ENCODE measurements at places on chromosomes 11 and 22. TPM values are rescaled to one million over a fixed set of nuclear protein-coding genes. Genes with fewer than 3 reads are reported as not detected.

The DDI1 gene
- not detected for total RNA-seq

The BAIAP2L2 gene
- 0.18 TPM for total RNA-seq

- DNase-seq: no peak
- no peaks in the 10 kb centered on the region for H3K27me3 ChIP-seq
- no peaks in the 10 kb centered on the region for H3K4me1 ChIP-seq
- no peak overlapping the region for H3K27ac ChIP-seq
- no peak overlapping the region for H3K4me3 ChIP-seq
Observed at GRCh38 chr11:37574361-37574760, 976.3 kb upstream of the RAG2 start.

The CHRM1 gene
- not detected for total RNA-seq

The A4GALT gene
- total RNA-seq: 6.9 TPM

The C11orf42 gene
- not detected for total RNA-seq

GRCh38 chr11:34150494-34151151 is 45.2 kb downstream of the NAT10 start:
- H3K27me3 ChIP-seq: no peaks in the 10 kb centered on the region
- no peak for DNase-seq
- H3K4me1 ChIP-seq: peaks cover 33% of the 10 kb centered on the region
- H3K27ac ChIP-seq: no peak overlapping the region
- no peak overlapping the region for H3K4me3 ChIP-seq
- peaks cover 15% of the 10 kb centered on the region for H3K36me3 ChIP-seq

DNA sequence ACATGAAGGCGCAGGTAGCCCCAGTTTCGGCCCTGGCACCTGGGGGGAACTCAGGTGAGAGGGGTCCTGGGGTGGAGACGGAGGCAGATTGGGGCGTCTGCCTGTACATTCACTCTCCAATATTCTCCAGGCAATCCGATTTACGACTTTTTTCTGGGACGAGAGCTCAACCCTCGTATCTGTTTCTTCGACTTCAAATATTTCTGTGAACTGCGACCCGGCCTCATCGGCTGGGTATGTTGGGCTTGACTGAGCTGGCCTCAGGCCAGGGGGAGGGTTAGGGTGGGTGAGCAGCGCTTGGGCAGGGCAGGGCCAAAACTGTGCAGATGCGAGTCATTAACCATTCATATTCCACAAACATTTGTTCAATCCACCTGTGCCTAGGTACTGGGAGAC is 1.7 kb downstream of the TM7SF2 start:
- H3K36me3 ChIP-seq: no peaks in the 10 kb centered on the region
- no peak for DNase-seq
- H3K4me3 ChIP-seq: peak overlapping the region; percentile 72
- H3K4me1 ChIP-seq: peaks cover 30% of the 10 kb centered on the region
- no peaks in the 10 kb centered on the region for H3K27me3 ChIP-seq

DNA sequence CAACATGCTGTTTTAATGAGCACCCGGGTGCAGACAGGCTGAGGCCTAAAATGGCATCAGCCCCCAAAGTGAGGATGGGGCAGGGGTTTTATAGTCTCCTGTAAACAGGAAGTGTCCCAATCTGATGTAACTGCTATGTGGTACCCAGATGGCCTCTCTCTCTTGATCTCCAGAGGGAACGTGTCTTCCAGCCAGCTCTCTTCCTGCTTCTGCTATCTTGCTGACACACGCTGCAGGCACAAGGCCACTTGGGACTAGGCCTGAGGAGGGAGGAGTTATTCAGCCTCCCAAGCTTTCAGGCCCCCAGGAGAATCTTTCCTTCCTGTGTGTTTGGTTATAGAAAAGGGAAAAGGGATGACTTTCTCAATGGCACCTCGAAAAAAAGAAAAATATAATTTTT is 11.4 kb upstream of the VSTM5 start:
- no peaks in the 10 kb centered on the region for H3K4me1 ChIP-seq
- H3K27ac ChIP-seq: no peak overlapping the region
- H3K36me3 ChIP-seq: no peaks in the 10 kb centered on the region

DNA sequence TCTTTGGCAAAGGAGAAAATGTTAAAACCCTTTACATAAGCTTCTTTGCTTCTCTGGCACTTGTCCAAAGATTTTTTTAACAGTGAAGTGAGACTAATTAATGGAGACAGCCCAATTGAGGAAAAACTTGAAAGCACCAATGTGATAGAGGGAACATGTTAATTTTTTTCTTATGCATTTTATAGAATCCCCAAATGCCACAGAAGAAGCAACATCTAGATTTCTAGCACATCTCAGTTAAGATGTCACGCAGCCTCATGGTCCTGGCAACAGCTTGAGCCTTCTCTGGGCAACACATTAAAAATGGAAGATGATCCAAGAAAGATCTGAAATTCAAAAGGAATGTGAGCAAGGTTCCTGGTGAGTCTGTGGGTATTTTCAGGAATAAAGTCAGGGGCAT is 48.5 kb downstream of the PACSIN2 start:
- no peaks in the 10 kb centered on the region for H3K36me3 ChIP-seq
- no peaks in the 10 kb centered on the region for H3K27me3 ChIP-seq
- H3K4me1 ChIP-seq: peaks cover 18% of the 10 kb centered on the region
- no peak for DNase-seq
- no peak overlapping the region for H3K4me3 ChIP-seq
- no peak overlapping the region for H3K27ac ChIP-seq

DNA sequence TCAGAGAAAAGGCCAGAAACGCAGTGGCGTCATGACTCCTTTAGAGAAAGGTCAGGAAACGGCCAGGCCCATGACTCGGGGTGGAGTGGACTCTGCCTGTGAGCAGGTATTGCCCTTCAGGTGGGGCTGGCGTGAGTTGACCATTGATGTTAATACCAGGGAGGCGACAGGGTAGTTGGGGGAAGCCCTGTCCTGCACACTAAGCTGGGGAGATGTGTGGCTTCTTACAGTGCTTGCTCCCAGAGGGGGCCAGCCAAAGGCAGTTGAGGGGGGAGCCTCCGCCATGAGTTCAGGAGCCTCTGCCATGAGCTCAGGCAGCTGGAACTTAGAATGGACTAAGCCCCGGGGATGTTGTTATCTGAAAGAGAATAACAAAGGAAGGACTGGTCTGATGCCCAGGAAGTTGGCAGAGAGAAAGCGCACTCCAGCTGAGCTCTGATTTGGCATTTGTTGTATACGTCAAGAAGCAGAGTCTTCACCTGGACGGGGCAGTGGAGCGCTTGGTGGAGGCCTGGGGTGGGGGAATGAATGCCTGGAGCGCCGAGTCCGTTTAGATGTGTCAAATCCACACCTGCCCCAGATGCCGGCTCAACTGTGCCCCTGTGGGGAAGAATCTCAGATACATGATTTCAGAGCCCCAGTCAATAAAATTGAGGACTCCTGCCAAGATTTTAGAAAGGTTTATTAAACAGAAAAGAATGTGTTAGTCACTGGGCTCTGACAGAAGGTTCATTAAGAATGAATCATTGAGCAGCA is 222.5 kb downstream of the TBC1D22A start:
- DNase-seq: no peak
- no peak overlapping the region for H3K27ac ChIP-seq
- no peaks in the 10 kb centered on the region for H3K4me1 ChIP-seq
- no peaks in the 10 kb centered on the region for H3K27me3 ChIP-seq

DNA sequence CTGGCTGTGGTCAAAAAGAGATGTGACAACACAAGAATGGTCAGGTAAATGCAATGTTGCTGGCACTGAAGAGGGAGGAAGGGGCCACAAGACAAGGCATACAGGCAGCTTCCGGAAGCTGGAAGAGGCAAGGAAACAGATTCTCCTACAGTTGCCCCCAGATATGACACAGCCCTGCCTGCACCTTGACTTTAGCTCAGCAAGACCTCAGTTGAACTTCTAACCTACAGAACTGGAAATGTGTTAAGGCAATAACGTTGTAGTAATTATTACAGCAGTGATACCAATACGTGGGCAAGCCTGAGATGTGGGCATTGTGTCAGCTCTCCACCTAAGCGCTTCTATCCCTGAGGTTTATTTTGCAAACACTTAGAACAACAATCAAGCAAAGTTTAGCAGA is 4.2 kb upstream of the KIAA0930 start:
- H3K27me3 ChIP-seq: no peaks in the 10 kb centered on the region
- no peak overlapping the region for H3K27ac ChIP-seq
- peaks cover 9% of the 10 kb centered on the region for H3K4me1 ChIP-seq
- no peak for DNase-seq
- no peak overlapping the region for H3K4me3 ChIP-seq

DNA sequence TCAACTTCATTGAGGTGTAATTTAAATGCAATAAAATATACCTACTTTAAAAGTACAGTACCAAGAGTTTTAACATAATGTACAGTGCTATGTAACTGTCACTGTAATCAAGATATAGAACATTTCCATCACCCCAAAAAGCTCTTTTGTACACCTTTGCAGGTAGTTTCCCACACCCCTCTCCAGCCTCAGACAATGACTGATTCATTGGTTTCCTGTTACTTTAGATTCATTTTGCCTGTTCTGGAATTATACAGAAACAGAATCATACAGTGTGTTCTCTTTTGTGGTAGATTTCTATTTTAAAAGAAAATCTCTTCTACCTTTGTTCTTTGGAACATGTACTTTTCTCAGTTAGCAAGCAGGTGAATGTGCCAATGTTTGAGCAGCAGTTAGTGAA is 38.2 kb downstream of the SHISA8 start:
- DNase-seq: no peak
- H3K4me1 ChIP-seq: no peaks in the 10 kb centered on the region
- no peak overlapping the region for H3K27ac ChIP-seq
- no peak overlapping the region for H3K4me3 ChIP-seq

DNA sequence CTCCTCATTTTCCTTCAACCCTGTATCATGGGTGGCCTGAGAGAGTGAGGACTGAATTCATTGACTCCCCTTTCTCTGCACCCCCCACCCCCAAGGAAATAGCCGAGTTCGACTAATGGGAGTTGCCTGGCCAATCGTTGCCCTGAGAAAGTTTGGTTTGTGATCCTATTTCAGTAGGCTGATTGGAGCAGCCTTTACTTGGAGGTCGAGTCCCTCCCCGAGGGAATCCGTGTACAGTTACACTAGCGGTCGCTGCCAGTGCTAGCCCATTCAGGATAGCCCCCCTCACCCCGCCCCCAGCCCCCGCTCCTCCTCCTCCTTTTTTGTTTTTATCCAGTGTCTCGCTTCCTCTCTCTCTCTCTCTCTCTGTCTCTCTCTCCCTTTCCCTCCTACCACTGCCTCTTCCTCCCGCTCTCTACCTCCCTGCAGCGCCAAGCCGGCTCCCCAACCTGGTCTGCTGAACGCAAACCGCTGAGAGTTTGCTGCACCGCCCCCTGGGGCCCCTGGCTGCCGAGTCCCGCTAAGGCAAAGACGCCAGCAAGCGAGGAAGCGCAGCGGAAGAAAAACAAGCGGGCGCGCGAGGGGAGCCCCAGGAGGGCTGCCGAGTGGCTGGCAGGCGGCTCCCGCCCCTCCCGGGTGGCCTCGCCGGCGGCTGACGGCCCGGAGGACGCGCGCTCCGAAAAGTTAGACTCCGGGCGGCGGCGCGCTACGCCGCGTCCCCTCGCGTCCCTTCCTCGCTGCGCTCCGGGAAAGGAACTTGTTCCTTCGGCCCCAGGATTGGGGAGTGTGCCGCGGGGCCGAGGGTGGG is at the start of gene GRAMD1B:
Gene GRAMD1B (plus strand): TSS at position 357 of the 808 bp plus-strand sequence. CDS start 524 bp downstream, outside the sequence.
- no peak for DNase-seq
- peaks cover 30% of the 10 kb centered on the region for H3K27me3 ChIP-seq
- no peaks in the 10 kb centered on the region for H3K36me3 ChIP-seq
- peak within 1 kb of the TSS; percentile 36 for H3K4me3 ChIP-seq
- no peaks in the 10 kb centered on the region for H3K4me1 ChIP-seq
- H3K27ac ChIP-seq: no peak within 1 kb of the TSS

DNA sequence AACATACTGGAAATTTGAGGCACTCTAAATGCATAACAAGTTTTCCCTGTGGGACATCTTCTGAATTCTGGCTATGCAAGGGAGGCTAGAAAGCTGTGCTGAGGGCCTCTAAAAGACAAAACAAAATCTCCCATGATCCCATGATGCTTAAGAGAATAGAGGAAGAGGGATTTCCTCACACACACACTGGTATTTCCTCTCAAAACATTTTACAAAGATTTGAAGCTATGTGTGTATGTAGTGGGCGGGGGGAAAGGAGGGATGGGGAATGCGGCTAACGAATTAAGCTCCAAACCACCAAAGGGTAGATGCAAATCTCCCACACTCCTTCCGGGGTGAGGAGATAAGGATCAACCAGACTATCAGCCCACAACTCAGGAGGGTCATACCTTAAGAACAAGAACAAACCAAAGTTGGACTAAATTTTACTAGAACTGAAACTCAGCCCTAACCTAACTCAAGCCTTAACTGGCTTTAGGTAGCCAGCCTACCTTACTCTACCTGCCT is 6.0 kb downstream of the OR2AT4 start:
- no peak overlapping the region for H3K27ac ChIP-seq
- peaks cover 17% of the 10 kb centered on the region for H3K27me3 ChIP-seq
- H3K4me3 ChIP-seq: no peak overlapping the region
- H3K36me3 ChIP-seq: no peaks in the 10 kb centered on the region
- H3K4me1 ChIP-seq: no peaks in the 10 kb centered on the region
- DNase-seq: no peak

DNA sequence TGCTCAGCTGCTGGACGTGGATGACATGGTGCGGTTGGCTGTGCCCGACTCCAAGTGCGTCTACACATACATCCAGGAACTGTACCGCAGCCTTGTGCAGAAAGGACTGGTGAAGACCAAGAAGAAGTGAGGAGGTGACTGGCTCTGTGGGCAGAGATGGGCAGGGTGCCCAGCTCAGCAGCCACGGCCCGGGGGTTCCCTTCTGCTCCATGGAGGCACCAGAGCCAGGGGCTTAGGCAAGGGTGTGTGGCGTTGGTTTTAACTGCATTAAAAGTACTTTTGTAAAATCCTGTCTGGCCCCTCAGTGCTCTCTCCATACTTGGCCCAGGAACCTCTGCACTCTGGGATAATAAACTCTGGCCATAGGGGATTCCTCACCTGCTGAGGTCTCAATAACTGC is 12.6 kb downstream of the SMTNL1 start:
- no peaks in the 10 kb centered on the region for H3K27me3 ChIP-seq
- no peak overlapping the region for H3K4me3 ChIP-seq
- H3K4me1 ChIP-seq: no peaks in the 10 kb centered on the region
- DNase-seq: no peak
- no peak overlapping the region for H3K27ac ChIP-seq
- H3K36me3 ChIP-seq: no peaks in the 10 kb centered on the region

DNA sequence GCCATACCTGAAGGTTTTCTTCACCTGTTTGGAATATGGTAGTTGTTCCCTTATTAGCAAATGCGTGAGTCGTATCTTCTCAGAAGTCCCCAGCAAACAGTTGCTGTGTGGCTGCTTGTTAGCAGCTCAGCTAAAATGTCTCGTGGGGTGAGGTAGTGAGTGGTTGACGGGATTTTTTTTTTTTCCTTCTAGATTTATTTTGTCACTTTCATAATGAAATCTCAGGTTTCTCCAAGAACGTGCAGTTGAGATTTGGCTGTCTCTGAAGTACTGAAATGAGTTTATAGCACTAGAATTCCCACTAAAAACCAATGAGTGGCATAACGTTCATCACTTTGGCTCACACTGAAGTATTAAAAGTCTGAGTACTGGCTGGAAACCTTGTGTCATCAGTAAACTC is 16.8 kb downstream of the RCN1 start:
- no peak overlapping the region for H3K4me3 ChIP-seq
- no peak overlapping the region for H3K27ac ChIP-seq
- H3K4me1 ChIP-seq: no peaks in the 10 kb centered on the region
- H3K36me3 ChIP-seq: peaks cover 3% of the 10 kb centered on the region

Measured in Panc1 (cell line).